ENCODE measurements at places on chromosomes 6 and 20.

GRCh38 chr6:168016176-168016620 is 18.7 kb downstream of the KIF25 start:
- no peak for DNase-seq

DNA sequence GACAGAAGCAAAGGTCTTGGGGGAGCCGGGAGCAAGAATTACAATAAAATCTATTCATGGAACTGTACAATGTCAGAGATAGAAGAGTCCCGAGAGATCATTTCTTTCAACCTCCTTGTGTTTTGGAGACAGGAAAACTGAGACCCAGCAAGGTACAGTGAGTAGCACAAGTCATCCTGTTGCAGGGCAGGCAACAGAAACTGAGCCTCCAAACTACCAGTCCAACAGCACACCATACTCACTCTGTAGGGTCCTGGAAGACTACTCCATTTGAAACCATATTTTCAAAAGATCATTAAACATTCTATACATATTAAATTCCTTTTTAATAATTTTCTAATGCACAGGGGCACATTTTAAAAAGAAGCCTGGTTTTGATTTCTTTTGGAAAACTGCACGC is 14.4 kb downstream of the ATXN1 start:
- no peak for DNase-seq

GRCh38 chr20:45801851-45802250 is 10.1 kb downstream of the DNTTIP1 start:
- DNase-seq = no peak

DNA sequence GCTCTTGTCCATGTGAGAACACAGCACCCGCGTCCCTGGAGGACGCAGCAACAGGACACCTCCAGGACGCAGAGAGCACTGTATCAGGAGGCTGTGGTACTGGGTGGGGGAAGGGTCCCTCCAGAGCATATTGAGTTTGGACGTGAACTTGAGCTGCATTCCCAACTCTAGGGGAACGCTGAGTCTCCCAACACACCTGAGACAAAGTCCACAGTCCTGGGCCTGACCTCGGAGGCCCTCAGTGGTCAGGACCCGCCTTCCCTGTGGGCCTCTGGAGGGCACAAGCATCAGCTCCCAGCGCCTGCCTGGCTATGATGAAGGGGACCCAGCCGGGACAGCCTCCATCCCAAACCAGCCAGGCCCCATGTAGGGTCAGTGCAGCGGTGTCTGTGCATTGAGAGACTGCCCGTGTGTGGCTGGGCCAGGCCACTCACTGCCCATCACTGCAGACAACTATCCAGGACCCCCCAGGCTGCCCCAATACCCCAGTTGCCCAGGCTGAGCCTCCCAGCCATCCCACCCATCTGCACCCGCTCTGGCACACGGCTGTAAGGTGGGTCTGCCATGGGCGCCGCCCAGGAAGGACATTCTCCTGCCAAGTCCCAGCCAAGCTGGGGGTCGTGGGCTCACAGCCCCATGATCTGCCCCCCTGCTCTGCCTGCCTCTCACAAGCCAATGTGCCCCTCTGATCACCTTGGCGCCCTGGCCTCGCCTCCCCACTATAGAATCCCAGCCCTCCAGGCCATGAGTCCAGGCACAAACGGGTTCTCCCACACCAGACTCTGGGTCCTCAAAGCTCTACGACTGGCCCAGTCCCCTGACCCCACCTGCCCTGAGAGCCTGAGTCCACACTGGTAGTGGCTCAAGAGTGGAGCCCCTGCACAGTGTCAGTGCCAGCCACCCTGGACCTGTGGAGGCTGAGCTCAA is 115.7 kb downstream of the TAF4 start:
- no peak for DNase-seq

GRCh38 chr6:150929416-150929815 is 63.9 kb downstream of the MTHFD1L start:
- DNase-seq = no peak

DNA sequence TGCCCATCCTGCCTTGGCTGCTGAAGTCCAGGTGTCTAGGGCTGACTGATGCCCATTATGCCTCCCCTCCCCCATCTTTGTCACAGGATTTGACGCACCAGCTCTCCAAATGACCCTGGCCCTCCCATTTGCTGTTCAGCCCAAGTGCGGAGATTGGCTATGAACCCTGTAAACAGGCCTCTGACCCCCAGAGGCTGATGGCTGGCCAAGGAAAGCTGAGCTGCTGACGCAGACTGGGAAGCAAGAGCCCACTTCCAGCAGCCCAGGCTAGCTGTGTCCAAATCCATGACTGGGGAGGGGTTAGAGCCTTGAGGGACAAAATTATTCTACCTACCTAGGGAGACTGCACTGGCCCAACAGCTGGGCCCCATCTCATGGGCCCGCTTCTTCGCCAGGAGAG is 797 bp upstream of the GNRH2 start:
- DNase-seq = no peak

DNA sequence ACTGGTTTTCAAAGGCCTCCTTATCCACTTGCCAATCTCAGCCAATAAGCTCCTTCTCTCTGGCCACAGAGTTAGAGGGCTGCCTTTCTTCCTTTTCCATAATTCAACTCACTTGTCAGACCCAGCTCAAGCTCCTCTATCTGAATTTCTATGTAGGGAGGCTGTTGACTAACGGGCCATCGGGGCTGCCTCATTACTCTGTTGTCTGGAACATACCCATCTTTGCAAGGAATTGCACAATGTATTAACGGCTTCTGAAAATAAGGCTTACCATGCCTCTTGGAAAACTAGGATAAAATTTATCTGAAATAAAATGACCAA is 28.5 kb upstream of the KIF6 start:
- no peak for DNase-seq

DNA sequence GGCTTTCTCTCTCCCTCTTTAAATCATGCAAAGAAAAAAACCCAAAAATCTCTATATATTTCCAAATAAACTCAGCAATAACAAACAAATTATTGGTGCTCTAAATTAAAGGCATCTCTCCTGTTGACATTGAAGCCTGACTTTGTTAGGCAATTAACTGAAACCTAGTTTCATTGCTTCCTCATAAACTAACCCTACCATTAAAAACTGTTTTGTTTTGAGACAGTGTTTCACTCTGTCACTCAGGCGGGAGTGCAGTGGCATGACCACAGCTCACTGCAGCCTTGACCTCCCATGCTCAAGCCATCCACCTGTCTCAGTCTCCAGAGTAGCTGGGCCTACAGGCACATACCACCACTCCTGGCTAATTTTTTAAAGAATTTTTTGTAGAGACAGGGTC is 34.9 kb downstream of the PIGU start:
- DNase-seq = no peak

DNA sequence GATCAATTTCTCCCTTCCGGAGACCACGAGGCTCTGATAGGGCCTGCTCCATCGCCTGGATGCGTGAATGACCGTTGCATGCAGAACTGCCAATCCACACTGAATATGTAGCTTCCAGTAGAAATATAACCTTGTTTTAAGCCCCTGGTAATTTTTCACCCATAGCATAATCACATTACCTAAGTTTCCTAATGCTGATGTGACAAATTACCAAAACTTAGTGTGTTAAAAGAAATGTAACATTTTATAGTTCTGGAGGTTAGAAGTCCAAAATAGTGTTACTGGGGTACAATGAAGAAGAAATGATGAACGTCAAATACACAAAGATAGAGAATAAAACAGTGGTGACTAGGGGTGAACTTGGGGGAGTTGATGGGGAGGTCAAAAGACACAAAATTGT is 22.0 kb upstream of the SIRPD start:
- DNase-seq = no peak

- DNase-seq = peak; percentile 18
Observed at GRCh38 chr6:146041282-146041681, 12.4 kb downstream of the GRM1 start.

DNA sequence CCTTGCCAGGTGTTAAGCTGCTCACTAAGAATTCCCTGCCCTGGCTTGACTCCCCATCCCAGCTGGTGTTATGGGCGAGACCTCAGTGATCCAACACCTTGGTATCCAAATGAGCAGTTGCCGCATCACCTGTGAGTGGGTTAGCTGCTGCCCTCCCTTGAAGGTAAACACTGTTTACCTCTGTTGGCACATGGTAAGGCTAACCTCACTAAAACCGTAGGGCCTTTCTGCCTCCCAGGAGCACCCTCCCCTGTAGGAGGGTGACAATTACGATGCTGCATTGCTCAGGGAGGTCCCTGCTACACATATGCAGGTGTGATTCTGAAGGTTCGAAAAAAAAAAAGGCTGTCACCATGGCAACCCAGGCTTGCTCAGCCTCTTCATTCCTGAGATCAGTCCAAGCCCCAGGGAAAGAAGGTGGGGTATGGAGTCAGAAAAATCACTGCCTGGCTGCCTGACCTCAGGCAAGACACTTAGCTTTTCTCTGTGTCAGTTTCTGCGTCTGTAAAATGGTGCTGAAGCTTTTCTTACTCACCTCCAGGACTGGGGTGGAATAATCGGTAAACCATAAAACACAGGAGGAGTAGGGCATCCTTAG is 19.5 kb downstream of the PNPLA1 start:
- no peak for DNase-seq

- peak; percentile 39 for DNase-seq
Observed at GRCh38 chr6:72825315-72825911, 203.5 kb downstream of the KCNQ5 start.

DNA sequence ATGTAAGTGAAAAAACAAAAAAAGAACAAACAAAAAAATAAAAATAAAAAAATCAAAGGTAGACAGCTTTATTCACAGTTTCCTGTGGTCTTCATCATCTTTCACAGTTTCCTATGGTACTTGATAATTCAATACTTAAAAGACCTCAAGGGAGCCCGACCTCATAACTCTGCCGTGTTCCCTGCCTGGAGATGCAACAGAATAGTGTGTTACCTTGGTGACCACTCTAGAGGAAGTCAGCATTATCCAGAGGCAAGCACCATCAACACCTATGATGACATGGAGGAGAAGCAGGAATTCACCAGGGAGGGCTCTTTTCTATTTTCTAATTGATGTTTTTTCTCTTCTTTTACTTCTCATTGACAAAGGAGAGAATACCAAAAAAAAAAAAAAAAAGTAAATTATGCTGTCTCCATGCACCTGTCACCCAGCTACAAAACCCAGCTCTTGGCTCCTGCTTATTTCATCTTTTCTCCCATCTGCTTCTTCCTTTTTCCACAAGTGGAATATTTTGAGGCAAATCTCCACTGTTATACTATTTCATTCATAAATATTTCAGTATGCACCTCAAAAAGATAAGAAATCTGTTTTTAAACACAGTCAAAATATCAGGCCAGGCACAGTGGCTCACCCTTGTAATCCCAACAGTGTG is 95.8 kb upstream of the STXBP5 start:
- DNase-seq = no peak

GRCh38 chr6:36544228-36544627 is 3.1 kb downstream of the STK38 start:
- peak; percentile 67 for DNase-seq

DNA sequence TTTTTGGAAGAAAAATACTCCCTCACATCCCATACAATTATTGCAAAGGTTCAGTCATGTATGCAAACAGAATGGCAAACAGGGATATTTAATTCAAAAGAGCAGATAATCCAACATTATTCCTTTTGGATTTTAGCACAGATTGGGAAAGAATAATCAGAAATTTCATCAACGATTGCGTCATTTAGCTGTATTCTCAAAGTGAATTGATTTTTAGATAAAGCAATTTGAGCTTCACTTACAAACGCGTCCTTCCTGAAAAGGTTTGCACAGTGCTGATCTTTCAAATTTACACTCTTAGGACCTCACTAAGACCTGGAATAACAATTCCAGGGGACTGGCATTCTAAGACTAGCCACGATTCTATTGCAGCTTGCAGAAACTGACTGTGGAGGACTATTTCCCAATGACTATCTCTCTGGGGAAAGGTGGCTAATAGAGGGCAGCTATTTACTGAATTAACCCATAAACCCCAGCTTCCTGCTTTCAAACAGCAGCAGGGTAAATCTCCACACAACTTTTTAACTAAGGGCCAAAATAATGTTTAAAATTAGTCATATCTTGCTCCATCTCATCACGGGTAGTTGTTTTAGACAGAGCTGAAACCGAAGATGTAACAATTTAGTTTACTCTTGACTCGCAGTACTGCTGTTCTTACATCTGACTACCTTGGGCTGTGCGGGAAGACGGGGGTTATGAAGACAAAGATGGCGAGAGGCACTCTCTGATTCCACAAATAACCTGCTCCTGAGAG is 131.2 kb upstream of the FAM184A start:
- no peak for DNase-seq

GRCh38 chr6:156948807-156949206 is 171.6 kb downstream of the ARID1B start:
- DNase-seq = peak; percentile 14

GRCh38 chr6:20876036-20876435 is 341.8 kb downstream of the CDKAL1 start:
- no peak for DNase-seq

GRCh38 chr6:111810294-111811131 is 62.7 kb downstream of the FYN start:
- DNase-seq = no peak

Measured in suppressor macrophage treated with lipopolysaccharide for 4 hours (primary cell).